Body of pancreas (tissue), 4 donors: ENCODE measurements at places on chromosomes 16 and 17. TPM values are rescaled to one million over a fixed set of nuclear protein-coding genes. Genes with fewer than 3 reads are reported as not detected.

The PRPSAP1 gene
- 34.8 TPM for total RNA-seq

The NPIPB2 gene
- 1.8 TPM for total RNA-seq

The KRTAP17-1 gene
- total RNA-seq: not detected

The CISD3 gene
- 11.2 TPM for total RNA-seq

The SOX8 gene
- total RNA-seq: 2.6 TPM

DNA sequence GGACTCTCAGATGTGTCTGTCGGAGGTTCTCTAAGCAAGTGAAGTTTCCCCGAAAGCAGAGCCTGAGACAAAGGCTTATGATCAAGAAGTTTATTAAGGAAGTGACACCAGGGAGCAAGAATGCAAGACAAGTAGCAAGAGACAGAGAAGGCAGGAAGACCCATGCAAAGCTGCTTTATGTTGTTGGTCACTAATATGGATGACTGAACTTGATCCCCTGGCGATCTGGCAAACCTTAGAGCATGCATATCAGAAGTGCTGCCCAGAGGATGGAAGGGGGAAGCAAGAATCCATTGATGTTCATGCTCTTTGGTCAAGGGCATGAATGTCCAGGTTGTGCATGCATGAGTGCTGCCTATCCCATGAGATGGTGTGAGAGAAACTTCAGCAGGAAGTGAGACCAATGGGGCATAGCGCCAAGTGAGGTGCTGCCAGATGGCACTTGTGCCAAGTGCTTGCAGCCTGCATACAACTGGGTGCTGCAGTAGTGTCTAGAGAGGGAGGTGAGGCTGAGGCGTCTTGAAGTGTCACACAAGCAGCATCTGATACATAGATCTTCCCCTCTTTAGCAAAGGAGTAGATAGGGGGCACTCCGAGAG lies 176.5 kb downstream of the SALL1 start:
- H3K4me3 ChIP-seq: no peak overlapping the region
- H3K27ac ChIP-seq: no peak overlapping the region
- no peaks in the 10 kb centered on the region for H3K36me3 ChIP-seq
- no peaks in the 10 kb centered on the region for H3K27me3 ChIP-seq
- DNase-seq: peak; percentile 71

GRCh38 chr16:78515421-78515820 lies 416.0 kb downstream of the WWOX start:
- no peak overlapping the region for H3K27ac ChIP-seq
- no peaks in the 10 kb centered on the region for H3K4me1 ChIP-seq
- no peak for DNase-seq
- H3K36me3 ChIP-seq: no peaks in the 10 kb centered on the region

DNA sequence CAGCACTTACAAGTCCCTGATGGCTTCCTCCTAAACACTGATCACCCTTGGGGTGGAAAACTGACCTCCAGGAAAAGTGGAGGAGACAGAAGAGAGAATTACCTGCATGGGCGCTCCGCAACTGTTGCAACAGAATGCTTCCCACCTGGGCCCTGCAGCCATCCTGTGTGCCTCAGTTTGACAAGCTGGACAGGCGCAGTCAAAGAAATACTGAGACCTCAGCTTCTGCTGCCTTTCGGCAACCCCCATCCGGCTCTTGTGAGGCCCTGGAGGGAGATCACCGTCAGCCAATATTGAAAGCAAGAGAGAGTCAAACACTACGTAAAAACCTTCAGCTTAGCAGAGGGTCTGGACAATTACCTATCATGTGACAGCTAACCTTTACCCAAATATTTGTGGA lies 24.8 kb downstream of the SERPINF1 start:
- H3K27me3 ChIP-seq: no peaks in the 10 kb centered on the region
- no peak overlapping the region for H3K4me3 ChIP-seq
- no peak for DNase-seq
- peaks cover 9% of the 10 kb centered on the region for H3K4me1 ChIP-seq
- no peak overlapping the region for H3K27ac ChIP-seq
- H3K36me3 ChIP-seq: no peaks in the 10 kb centered on the region

DNA sequence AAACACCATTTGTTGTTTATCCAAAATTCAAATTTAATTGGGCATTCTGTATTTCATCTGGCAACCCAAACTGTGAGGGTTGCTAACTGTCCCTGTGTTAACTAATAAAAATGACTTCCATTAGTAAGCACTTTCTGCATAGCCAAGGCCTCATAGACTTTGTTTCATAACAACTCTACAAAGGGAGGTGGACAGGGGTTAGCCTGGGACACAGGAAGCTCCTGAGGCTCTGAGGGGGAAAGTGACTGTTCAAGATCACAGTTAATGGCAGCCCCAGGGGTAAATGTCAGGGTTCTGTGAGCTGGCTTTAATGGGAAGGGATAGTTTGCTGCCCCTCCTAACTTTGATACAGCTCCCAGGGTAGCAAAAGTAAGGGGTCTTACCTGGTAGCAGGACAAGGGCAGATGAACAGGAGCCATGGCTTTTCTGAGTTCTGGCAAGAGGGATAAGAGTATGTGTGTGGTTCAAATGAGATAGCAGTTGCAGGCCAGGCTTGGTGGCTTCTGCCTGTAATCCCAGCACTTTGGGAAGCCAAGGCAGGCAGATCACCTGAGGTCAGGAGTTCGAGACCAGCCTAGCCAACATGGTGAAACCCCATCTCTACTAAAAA lies 2.2 kb downstream of the HEATR9 start:
- no peak overlapping the region for H3K27ac ChIP-seq
- no peak for DNase-seq
- H3K4me3 ChIP-seq: no peak overlapping the region
- H3K36me3 ChIP-seq: no peaks in the 10 kb centered on the region
- no peaks in the 10 kb centered on the region for H3K27me3 ChIP-seq

- DNase-seq: no peak
- peak overlapping the region; percentile 99 for H3K27ac ChIP-seq
- no peak overlapping the region for H3K4me3 ChIP-seq
- peaks cover 36% of the 10 kb centered on the region for H3K4me1 ChIP-seq
- no peaks in the 10 kb centered on the region for H3K36me3 ChIP-seq
These were observed 1.7 kb upstream of the STAT3 start for GRCh38 chr17:42389899-42390298.

DNA sequence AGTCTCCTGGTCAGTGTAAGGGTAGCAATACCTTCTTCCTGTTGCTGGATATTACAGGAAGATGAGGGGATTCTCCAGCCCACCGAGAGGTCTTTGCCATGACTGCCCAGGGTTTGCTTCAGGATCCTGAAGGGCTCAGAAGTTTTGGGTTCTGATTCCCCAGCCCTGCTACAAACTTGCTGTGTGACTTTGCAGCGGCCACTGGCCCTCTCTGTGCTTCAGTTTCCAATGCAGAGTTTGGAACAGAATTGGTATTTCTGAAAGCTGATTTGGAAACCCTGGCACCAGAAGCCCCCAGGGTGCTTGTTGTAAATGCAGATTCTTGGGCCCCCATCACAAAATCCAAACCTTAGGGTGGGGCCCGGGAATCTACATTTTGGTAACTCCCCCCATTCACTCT lies 14.7 kb downstream of the KCNG4 start:
- no peaks in the 10 kb centered on the region for H3K36me3 ChIP-seq
- no peak for DNase-seq
- H3K27ac ChIP-seq: no peak overlapping the region
- H3K4me3 ChIP-seq: no peak overlapping the region
- no peaks in the 10 kb centered on the region for H3K4me1 ChIP-seq
- no peaks in the 10 kb centered on the region for H3K27me3 ChIP-seq

- DNase-seq: no peak
- H3K4me1 ChIP-seq: peaks cover 14% of the 10 kb centered on the region
- H3K4me3 ChIP-seq: no peak overlapping the region
- no peaks in the 10 kb centered on the region for H3K36me3 ChIP-seq
- no peak overlapping the region for H3K27ac ChIP-seq
These were observed 4.0 kb upstream of the PERCC1 start for GRCh38 chr16:1426734-1427471.

- DNase-seq: peak; percentile 36
- H3K4me3 ChIP-seq: no peak overlapping the region
- H3K27me3 ChIP-seq: no peaks in the 10 kb centered on the region
- H3K36me3 ChIP-seq: no peaks in the 10 kb centered on the region
These were observed 4.7 kb downstream of the SLC47A1 start for GRCh38 chr17:19538095-19539039.

DNA sequence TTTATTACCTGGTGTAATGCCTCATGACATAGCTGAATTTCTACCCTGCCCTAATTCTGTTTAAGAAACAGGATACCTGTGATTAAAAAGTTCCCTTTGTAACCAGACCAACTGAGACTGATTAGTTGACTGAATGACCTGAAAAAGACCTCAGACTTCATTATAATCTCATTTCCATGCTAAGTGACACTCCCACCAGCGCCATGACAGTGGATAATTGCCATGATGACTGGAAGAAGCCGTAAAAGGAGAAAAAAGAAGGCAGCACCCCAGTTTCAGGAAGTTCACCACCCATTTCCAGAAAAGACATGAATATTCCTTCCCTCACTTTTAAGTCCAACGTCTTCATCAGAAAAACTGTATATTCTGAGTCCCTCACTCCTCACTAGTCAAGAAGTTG lies 125.6 kb upstream of the HS3ST4 start:
- no peak overlapping the region for H3K4me3 ChIP-seq
- H3K36me3 ChIP-seq: no peaks in the 10 kb centered on the region
- no peaks in the 10 kb centered on the region for H3K4me1 ChIP-seq
- H3K27ac ChIP-seq: no peak overlapping the region
- DNase-seq: no peak
